C1 segment of cervical spinal cord (tissue), 14 donors: ENCODE measurements at places on chromosomes 1 and 21.

GRCh38 chr1:235663628-235664027, 14.0 kb upstream of the GNG4 start:
- DNase-seq, result no peak

GRCh38 chr1:233505130-233505529, 108.8 kb upstream of the KCNK1 start:
- DNase-seq, result no peak

GRCh38 chr21:46554431-46555224, 50.3 kb downstream of the S100B start:
- DNase-seq, result no peak

GRCh38 chr21:41328660-41329607, 12.3 kb downstream of the FAM3B start:
- no peak for DNase-seq

DNA sequence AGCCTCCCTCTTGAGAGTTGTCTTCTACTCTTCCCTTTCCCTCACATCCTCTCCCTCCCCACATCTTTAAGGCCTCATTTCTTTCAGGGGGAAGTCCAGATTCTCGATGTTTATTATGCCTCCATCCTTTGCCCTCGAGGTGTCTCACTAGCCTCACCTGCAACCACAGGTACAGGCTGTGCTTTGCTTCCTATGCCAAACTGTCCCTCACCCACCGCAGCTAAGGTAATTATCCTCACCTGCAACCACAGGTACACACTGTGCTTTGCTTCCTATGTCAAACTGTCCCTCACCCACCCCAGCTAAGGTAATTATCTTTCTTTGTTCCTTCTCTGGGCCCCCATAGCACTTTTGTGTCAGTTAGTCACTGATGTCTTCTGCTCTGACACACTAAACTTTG, 328.1 kb upstream of the SNX7 start:
- no peak for DNase-seq

- DNase-seq, result no peak
Observed at GRCh38 chr1:170881268-170882265, 53.8 kb upstream of the MROH9 start.

GRCh38 chr1:4212796-4213195, 312.7 kb upstream of the C1orf174 start:
- no peak for DNase-seq

GRCh38 chr1:117093870-117094621, 27.5 kb downstream of the TRIM45 start:
- DNase-seq, result no peak

- no peak for DNase-seq
Observed at GRCh38 chr1:167648978-167649744, 19.1 kb downstream of the RCSD1 start.

- DNase-seq, result no peak
Observed at GRCh38 chr1:44630116-44630515, 44.2 kb downstream of the TMEM53 start.
